ENCODE measurements at places on chromosomes 16 and 17. TPM values are rescaled to one million over a fixed set of nuclear protein-coding genes. Genes with fewer than 3 reads are reported as not detected.

The ASIC2 gene
- not detected for total RNA-seq

The CMTM2 gene
- total RNA-seq = not detected

The RGS11 gene
- 2.2 TPM for total RNA-seq

The KRT9 gene
- not detected for total RNA-seq

The GCGR gene
- total RNA-seq = not detected

The SPAG9 gene
- 121 TPM for total RNA-seq

The SLC2A4 gene
- total RNA-seq = under 0.01 TPM

The CCL14 gene
- not detected for total RNA-seq

The FZD2 gene
- 70.3 TPM for total RNA-seq

The ATP2C2 gene
- total RNA-seq = not detected

The BCL6B gene
- total RNA-seq = 0.16 TPM

The CHST5 gene
- not detected for total RNA-seq

The NPIPA8 gene
- not detected for total RNA-seq

The CCR7 gene
- not detected for total RNA-seq

The FOXL1 gene
- total RNA-seq = 2.9 TPM

The KRTAP2-3 gene
- not detected for total RNA-seq

The MYOCD gene
- total RNA-seq = 0.81 TPM

The CTRB2 gene
- total RNA-seq = not detected

The MMP2 gene
- total RNA-seq = 1,404 TPM

The EFNB3 gene
- total RNA-seq = 5.2 TPM

The MPO gene
- total RNA-seq = not detected

The CCL22 gene
- total RNA-seq = not detected

The LPCAT2 gene
- total RNA-seq = 29.1 TPM

The HOXB4 gene
- 2.1 TPM for total RNA-seq

The METTL26 gene
- total RNA-seq = 57.0 TPM

The FADS6 gene
- not detected for total RNA-seq

The CLDN9 gene
- not detected for total RNA-seq

Data from hair follicle dermal papilla cell (primary cell).